ENCODE measurements at places on chromosomes 4 and X. TPM values are rescaled to one million over a fixed set of nuclear protein-coding genes. Genes with fewer than 3 reads are reported as not detected.
A peak's percentile ranks its signal among the peaks of the same experiment; 100 is the strongest.

GRCh38 chr4:121701263-121701662 lies 4.5 kb upstream of the ANXA5 start:
- no peak for DNase-seq
- H3K27ac ChIP-seq: no peak overlapping the region
- peaks cover 7% of the 10 kb centered on the region for H3K4me1 ChIP-seq
- H3K27me3 ChIP-seq: no peaks in the 10 kb centered on the region
- no peak overlapping the region for H3K4me3 ChIP-seq

- no peak overlapping the region for H3K4me3 ChIP-seq
- no peak overlapping the region for H3K27ac ChIP-seq
- no peaks in the 10 kb centered on the region for H3K27me3 ChIP-seq
- H3K4me1 ChIP-seq: no peaks in the 10 kb centered on the region
Observed at GRCh38 chr4:12949719-12950490, 534.2 kb downstream of the RAB28 start.

- H3K4me3 ChIP-seq: no peak overlapping the region
- H3K27me3 ChIP-seq: no peaks in the 10 kb centered on the region
- no peak for DNase-seq
Observed at GRCh38 chrX:21656587-21657317, 1.4 kb downstream of the KLHL34 start.

GRCh38 chr4:169030562-169030982 lies 20.5 kb upstream of the CBR4 start:
- no peaks in the 10 kb centered on the region for H3K36me3 ChIP-seq
- peak overlapping the region; percentile 48 for H3K27ac ChIP-seq
- peaks cover 2% of the 10 kb centered on the region for H3K4me1 ChIP-seq
- no peak for DNase-seq

- no peaks in the 10 kb centered on the region for H3K36me3 ChIP-seq
- H3K4me1 ChIP-seq: no peaks in the 10 kb centered on the region
- H3K27me3 ChIP-seq: no peaks in the 10 kb centered on the region
- peak; percentile 68 for DNase-seq
- no peak overlapping the region for H3K4me3 ChIP-seq
Observed at GRCh38 chr4:3756343-3757059, 9.7 kb upstream of the ADRA2C start.

DNA sequence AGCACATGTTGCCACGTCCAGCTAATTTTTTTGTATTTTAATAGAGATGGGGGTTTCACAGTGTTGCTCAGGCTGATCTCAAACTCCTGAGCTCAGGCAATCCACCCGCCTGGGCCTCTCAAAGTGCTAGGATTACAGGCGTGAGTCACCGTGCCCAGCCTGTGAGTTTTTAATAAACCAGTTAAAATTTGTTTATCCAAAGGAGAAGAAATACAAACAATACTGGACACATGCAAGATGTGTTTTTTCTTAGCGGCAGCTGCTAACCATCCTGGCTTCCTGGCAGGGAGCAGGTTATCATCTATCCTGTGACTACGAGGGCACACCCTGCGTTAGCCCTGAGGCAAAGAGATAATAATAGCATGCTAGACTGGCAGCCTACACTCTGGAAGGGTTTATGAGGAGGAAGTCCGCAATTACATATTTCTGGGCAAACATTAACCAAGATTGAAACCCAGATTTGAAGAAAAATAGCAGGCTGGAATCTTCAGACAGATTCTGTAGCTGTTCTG lies 191.4 kb downstream of the SPRY1 start:
- H3K4me1 ChIP-seq: peaks cover 6% of the 10 kb centered on the region
- no peaks in the 10 kb centered on the region for H3K27me3 ChIP-seq
- peak; percentile 52 for DNase-seq
- H3K27ac ChIP-seq: no peak overlapping the region

GRCh38 chr4:128653527-128654444 lies 155.7 kb upstream of the JADE1 start:
- no peaks in the 10 kb centered on the region for H3K27me3 ChIP-seq
- H3K27ac ChIP-seq: no peak overlapping the region
- no peaks in the 10 kb centered on the region for H3K4me1 ChIP-seq
- H3K4me3 ChIP-seq: no peak overlapping the region
- no peaks in the 10 kb centered on the region for H3K36me3 ChIP-seq
- DNase-seq: no peak

The UGT2B17 gene
- polyA plus RNA-seq: not detected
